Left ventricle myocardium superior (tissue), 1 donor: ENCODE measurements at places on chromosomes 16 and 17. TPM values are rescaled to one million over a fixed set of nuclear protein-coding genes. Genes with fewer than 3 reads are reported as not detected.

DNA sequence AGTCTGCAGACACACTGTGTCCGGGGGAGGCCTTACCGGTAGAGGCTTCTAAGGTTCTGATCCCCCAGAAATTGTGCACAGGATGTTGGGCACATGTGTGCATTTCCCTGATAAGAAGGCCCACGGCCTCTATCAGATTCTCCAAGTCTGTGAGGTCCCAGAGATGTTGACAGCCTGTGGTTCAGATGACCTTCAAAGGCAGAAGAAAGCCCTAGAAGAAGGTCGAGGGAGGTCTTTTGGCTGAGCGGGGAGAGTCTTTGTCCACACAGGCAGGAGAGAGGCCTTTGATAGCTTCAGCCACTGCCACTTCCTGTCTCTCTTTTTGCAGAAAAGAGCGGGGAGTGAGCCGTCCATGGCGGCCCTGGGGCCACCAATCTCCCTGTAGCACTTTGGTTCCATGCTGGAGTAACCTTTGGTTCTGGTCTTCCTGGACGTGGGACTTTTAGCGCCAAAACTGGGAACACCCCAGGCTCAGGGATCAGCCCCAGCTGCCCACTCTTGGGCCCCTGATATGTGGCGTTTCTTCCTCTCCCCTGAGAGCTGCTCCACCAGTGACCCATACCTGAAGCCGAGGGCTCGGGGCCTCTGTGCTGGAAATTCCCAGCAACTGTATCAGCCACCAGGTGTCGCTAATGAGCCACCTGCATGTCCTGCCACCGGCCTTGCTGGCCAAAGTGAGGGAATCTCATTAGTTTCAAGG is 28.1 kb upstream of the LGALS9 start:
- DNase-seq = peak; percentile 78

GRCh38 chr17:70072546-70073309 is 2.3 kb upstream of the KCNJ16 start:
- no peak for DNase-seq

- no peak for DNase-seq
Measured at GRCh38 chr17:74773871-74774286, 2.3 kb downstream of the NAT9 start.

GRCh38 chr17:38439436-38439835 is 11.2 kb downstream of the ARHGAP23 start:
- DNase-seq = no peak

DNA sequence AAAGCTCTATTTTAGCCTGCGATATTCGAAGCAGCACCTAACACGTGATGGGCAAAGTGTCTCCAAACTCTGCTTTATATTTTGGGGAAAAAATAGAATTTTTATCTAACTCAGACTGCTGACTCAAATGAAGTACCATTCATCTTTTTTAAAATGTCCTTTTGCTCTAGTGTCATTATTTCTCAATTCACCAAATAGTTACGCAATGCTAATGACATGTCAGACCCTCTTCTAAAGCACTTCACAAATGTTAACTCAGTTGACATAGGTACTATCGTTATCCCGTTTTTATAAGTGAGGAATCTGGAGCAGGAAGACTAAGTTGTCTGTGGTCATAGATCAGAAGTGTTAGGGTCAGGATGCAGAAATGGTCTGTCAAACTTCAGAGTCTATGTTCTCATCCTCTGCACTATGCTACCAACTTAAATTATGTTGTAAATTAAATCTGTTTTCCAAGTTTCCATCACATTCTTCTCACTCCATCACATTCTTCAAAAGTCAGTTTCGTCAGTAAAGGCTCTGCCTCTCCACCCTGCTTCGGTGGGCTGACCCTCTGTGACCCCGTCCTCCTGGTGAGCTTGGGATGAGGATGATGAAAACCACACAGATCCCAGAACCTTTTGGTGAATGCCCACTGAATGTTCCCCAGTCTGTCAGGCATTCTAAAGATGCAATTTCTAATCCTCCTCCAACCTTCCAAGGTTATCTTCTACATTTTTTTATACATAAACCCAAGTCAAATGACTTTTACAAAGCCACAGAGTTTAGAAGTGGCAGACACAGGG is 102.8 kb downstream of the ADAMTS18 start:
- DNase-seq = no peak

DNA sequence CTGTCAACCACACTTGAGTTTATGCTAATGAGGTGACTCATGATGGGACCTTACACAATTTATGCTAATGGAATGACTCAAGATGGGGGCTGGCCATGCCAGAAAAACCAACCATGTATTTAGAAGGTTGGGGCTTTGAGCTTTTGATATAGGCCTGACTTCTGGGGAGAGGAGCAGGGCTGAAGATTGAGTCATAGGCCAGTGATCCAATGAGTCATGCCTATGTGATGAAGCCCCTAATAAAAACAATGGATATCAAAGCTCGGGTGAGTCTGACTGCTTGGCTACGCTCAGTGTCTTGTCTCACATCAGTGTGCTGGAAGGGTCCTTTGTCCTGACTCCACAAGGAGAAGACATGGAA is 7.3 kb downstream of the MFSD6L start:
- no peak for DNase-seq

COX10 gene
- 50.6 TPM for total RNA-seq

PYDC1 gene
- total RNA-seq = not detected

NHLRC4 gene
- 0.52 TPM for total RNA-seq

DNA sequence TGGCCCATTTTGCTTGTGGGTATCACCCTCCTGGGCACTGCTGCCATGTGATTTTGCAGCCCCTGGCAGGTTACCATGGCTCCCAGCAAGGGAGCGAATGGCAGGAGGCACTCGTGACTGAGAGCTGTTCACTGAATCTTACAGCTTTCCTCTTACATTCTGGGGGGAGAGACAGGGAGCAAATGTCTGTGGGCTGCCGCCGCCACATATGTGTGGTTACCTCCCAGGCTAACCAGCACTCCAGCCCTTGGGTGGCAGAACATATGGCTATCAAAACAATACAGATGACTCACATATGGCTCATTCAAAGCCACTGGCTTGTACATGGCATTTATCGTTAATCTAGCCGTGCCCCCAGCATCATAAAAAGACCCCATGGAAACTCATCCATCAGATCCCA is 19.8 kb downstream of the GTF3C1 start:
- DNase-seq = no peak

TADA2A gene
- total RNA-seq = 10.4 TPM

NT5M gene
- 8.6 TPM for total RNA-seq

- DNase-seq = no peak
Measured at GRCh38 chr16:48539485-48540221, 70.3 kb downstream of the N4BP1 start.

GRCh38 chr17:54899721-54900456 is 763 bp upstream of the TOM1L1 start:
- DNase-seq = no peak

SLC16A11 gene
- 0.47 TPM for total RNA-seq

PITPNM3 gene
- 0.59 TPM for total RNA-seq

- no peak for DNase-seq
Measured at GRCh38 chr16:11792410-11793241, 4.4 kb downstream of the ZC3H7A start.
